ENCODE measurements at places on chromosomes 4 and X.

DNA sequence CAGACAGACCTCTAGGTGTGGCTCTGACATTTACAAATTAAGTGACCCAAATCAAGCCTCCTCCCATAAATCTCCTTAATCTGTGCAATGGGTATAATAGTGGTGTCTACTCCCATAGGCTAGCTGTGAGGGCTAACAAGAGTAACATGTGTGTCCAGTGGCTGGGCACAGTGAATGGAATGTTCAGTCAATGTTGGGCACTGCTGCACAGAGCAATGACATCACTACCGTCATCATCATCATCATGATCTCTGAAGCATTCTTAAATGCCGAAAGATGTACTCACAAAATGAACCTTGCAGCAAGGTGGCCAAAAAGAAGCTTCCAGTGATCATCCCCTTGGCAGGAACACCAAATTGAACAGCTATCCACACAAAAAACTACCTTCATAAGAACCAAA, 43.5 kb downstream of the CHRNA9 start:
- DNase-seq, result no peak

DNA sequence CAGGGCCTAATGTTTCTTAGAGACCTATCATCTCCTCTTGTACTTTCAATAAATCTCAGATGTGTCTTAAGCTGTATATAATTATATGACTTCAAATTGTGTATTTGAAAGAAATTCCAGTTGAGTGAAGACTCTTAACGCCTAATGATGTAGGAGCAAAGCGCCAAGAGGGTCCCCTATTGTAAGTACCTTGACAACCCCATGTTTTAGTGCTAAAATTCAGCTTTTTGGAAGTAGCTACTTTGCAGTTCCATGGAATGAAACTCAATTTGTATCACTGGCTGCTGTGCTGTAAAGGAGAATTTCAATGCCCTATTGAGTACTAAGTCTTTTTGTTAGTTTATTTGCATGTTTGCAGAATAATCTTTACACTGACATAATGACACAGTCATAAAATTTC, 1826.6 kb upstream of the AGA start:
- DNase-seq, result no peak

GRCh38 chr4:168124008-168124641, 31.8 kb downstream of the ANXA10 start:
- no peak for DNase-seq

GRCh38 chr4:10054571-10055041, 33.3 kb upstream of the SLC2A9 start:
- DNase-seq, result no peak

DNA sequence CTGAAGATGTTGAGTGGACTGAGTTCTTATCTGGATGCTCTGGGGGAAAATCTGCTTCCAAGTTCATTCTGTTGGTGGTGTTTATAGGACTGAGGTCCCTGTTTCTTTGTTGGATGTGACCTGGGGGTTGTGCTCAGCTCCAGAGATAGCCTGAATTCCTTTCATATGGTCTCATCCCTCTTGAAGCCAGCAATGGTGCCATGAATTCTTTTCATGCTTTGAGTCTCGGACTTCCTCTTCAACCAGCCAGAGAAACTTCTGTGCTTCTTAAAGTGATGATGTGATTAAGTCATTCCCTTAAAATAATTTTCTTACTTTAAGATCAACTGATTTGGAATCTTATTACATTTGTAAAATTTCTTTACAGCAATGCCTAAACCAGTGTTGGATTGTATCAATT, 233.8 kb upstream of the UGT8 start:
- no peak for DNase-seq

DNA sequence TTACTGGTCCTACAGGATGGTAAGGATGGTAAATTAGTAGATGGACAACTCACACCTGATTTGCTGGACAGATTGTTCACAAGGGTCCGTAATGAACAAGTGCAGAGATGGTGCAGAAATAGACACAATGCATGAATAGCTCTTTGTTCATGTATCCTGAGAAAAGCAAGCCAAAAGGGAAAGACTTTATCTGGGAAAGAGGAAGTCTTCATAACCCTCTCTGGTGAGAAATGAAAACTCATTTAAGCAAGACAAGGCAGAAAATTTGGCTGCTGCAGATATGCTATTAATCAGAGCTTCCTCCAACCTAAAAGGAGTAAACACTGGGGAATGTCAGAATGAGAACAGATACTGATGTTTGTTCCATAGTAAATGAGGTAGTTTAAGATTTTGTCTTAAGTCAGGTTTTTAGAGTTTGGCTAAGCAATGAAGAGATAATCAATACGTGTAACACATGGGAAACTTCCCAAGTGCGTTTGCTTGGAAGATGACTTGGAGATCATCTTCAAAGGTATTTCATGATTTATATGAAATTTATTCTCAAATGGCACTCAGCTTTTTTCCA, 152.4 kb upstream of the BMPR1B start:
- DNase-seq, result no peak

DNA sequence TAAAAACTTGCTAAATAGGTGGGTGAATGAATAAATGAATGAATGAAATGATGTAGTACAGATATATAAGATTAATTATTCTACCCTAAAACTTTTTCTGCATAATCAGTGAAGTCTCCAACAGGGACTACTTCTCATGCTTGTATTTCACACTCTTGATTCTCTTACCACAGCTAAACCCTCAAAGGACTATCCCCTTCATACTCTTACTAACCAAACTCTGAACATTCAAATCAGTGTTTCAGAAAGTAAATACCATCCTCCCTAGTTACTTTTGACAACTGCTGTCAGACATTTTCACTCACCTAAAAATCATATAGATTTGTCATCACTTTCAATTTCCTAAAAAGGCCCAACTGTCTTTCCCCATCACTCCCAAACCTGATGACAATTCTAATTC, 234.3 kb upstream of the HHIP start:
- no peak for DNase-seq

- peak; percentile 45 for DNase-seq
These were observed 73.7 kb upstream of the GUCY1A1 start for GRCh38 chr4:155592938-155593297.

GRCh38 chrX:155056877-155057792, 13.8 kb downstream of the CMC4 start:
- peak; percentile 85 for DNase-seq

- DNase-seq, result no peak
These were observed 255.6 kb downstream of the DHX15 start for GRCh38 chr4:24328711-24329110.

DNA sequence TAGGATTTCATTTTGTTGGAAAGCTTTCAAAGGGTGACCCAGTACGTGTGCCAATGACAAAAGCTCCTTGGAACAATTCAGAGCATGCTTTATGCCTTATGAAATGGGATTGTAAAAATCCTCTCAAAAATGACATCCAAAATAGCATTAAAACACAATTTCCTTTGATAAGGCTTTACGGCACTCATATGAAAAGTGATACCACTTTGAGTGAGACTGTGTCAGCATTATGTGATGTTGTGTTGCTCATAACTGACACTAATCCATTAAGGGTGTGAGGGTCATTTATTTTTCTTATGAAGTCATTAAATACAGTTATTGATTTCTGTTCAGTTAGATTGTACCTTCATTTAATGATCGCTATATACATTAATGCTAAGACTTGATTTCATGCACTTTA, 250.2 kb downstream of the TENM3 start:
- no peak for DNase-seq

- DNase-seq, result no peak
These were observed 258.5 kb upstream of the FSTL5 start for GRCh38 chr4:162422312-162422711.

- peak; percentile 32 for DNase-seq
These were observed 1.5 kb downstream of the CASP6 start for GRCh38 chr4:109701566-109702410.

- DNase-seq, result no peak
These were observed 17.2 kb upstream of the ZNF718 start for GRCh38 chr4:107083-107443.
